Activated CD8-positive, alpha-beta T cell treated with anti-CD3 and anti-CD28 coated beads for 36 hours (primary cell): ENCODE measurements at places on chromosomes 11 and 22. TPM values are rescaled to one million over a fixed set of nuclear protein-coding genes. Genes with fewer than 3 reads are reported as not detected.

DNA sequence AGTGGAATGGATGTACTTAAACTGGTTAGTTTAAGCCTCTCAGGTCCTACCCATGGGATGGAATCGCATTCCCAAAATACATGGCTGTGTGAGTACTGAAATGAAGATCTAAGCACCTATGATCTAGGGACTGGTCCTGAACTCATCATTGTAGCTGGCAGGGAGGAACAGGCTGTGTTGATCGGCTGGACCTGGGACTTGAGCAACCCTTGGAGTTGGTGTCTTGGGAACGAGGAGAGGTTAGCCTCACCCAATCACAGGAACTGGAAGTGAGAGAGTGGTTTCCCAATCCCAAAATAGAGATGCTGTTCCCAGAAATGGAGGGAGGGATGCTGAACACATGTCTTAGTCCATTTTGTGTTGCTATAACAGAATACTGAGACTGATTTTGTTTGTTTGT, 16.4 kb upstream of the ASCC2 start:
- no peak overlapping the region for H3K4me3 ChIP-seq
- H3K4me1 ChIP-seq: no peaks in the 10 kb centered on the region
- no peak overlapping the region for H3K27ac ChIP-seq
- H3K36me3 ChIP-seq: no peaks in the 10 kb centered on the region
- peaks cover 2% of the 10 kb centered on the region for H3K27me3 ChIP-seq
- DNase-seq: no peak

- H3K27me3 ChIP-seq: peaks cover 7% of the 10 kb centered on the region
- H3K4me3 ChIP-seq: no peak overlapping the region
- no peaks in the 10 kb centered on the region for H3K4me1 ChIP-seq
- H3K36me3 ChIP-seq: no peaks in the 10 kb centered on the region
- no peak for DNase-seq
Observed at GRCh38 chr11:7154881-7155361, 66.1 kb downstream of the RBMXL2 start.

GRCh38 chr11:107565219-107565937, at the start of gene ALKBH8:
Gene ALKBH8, minus strand, starts transcription at chr11:107565735. Its CDS starts 4,842 bp downstream, at chr11:107560893.
- peak within 1 kb of the TSS; percentile 99 for H3K4me3 ChIP-seq
- DNase-seq: peak; percentile 91
- no peaks in the 10 kb centered on the region for H3K27me3 ChIP-seq
- H3K36me3 ChIP-seq: peaks cover 7% of the 10 kb centered on the region
- peaks cover 62% of the 10 kb centered on the region for H3K4me1 ChIP-seq

- no peak overlapping the region for H3K4me3 ChIP-seq
- H3K27me3 ChIP-seq: no peaks in the 10 kb centered on the region
- H3K27ac ChIP-seq: peak overlapping the region; percentile 60
- peaks cover 69% of the 10 kb centered on the region for H3K4me1 ChIP-seq
Observed at GRCh38 chr22:30190574-30190973, 56.0 kb downstream of the LIF start.

GRCh38 chr11:112797648-112798293, 163.4 kb upstream of the NCAM1 start:
- peaks cover 2% of the 10 kb centered on the region for H3K27me3 ChIP-seq
- no peak overlapping the region for H3K4me3 ChIP-seq
- H3K27ac ChIP-seq: no peak overlapping the region

The XBP1 gene
- 103 TPM for total RNA-seq

The OTOG gene
- not detected for total RNA-seq

DNA sequence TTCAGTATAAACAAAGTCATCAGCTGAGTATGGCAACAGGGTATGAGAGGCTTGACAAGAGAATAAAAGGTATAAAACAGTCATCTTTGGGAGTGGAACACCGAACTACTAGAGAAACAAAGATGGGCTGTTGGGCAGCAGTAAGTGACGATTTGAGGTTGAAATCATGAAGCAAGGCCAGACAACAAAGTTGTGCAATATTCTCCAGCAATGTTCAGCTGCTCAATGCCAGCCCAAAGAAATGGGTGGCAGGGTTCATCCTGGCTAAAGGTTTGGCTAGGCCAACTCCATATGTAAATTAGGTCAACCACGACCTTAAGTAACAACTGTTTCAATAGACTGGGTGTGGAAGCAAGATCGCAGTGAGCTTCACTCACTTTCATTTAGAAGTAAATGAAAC, 6.2 kb downstream of the APIP start:
- peaks cover 9% of the 10 kb centered on the region for H3K4me1 ChIP-seq
- peaks cover 16% of the 10 kb centered on the region for H3K36me3 ChIP-seq
- DNase-seq: no peak
- no peaks in the 10 kb centered on the region for H3K27me3 ChIP-seq
- H3K4me3 ChIP-seq: no peak overlapping the region
- H3K27ac ChIP-seq: no peak overlapping the region

The TENM4 gene
- not detected for total RNA-seq

- peak overlapping the region; percentile 89 for H3K27ac ChIP-seq
- no peak overlapping the region for H3K4me3 ChIP-seq
- H3K36me3 ChIP-seq: no peaks in the 10 kb centered on the region
- no peaks in the 10 kb centered on the region for H3K27me3 ChIP-seq
- H3K4me1 ChIP-seq: peaks cover 79% of the 10 kb centered on the region
Observed at GRCh38 chr11:111525456-111525855, 10.9 kb downstream of the HOATZ start.

GRCh38 chr11:67571443-67571842, 12.2 kb upstream of the GSTP1 start:
- H3K36me3 ChIP-seq: no peaks in the 10 kb centered on the region
- no peak for DNase-seq
- peaks cover 8% of the 10 kb centered on the region for H3K27me3 ChIP-seq
- H3K27ac ChIP-seq: no peak overlapping the region

DNA sequence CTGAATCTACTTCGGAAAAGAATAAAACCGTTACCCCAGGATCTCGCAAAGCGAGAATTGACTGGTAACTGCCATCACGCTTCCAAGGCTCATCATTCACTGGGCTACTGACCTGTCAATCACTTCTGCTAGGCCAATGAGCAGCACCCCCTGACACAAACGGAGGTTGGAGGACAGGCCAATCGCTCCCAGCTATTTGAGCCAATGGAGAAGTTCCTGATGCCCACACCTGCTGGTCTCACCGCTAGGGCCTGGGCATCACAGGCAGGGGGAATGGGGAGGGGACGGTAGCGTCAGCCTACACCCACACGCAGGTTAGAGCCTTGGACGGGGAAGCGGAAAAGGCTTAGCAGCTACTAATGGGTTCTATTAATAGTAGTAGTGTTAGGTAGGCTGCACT, 56.7 kb upstream of the CHST1 start:
- no peak overlapping the region for H3K4me3 ChIP-seq
- no peaks in the 10 kb centered on the region for H3K36me3 ChIP-seq

The SOX6 gene
- 0.36 TPM for total RNA-seq

The SERPIND1 gene
- total RNA-seq: not detected

DNA sequence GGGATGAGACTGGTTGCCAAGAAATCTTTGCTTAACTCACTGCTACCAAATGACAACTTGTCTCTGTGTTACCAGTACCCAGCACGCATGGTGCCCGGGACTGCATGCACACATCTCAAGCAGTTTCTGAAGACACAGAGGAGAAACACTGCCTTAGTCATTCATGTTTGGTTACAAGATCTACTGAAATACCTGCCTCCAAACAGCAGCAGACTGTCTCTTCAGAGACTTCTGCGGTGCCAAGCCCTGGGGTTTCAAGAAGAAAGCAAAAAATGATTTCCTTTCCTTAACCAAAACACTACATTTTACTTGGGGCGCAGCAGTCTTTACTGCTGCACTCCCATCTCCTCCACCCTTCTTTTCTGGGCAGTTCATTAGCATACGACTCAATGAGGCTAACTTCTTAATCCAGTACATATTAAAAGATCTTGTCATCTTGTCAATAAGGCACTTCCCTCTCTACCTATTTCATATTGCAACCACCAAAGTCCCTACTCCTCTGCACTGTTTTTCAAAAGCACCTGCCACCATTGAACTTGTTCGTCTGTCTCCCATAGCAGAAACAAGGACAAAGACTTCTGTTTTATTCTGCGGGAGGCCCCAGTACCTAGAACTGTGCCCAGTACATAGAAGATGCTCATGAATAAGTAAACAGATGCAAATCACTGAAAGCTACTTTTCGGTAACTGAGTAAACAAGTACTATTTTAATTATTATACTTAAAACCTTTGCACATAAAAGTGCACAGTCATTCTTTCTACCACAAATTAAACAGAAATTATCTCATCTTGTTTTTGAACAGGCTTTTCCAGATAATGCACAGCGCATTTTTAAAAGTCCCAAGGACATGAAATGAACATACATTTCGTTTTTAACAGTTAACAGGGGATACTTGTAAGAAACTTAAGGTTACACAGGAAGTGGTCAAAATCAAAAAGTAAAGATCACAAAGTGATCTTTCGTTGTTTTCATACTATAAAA, 4.0 kb downstream of the NAP1L4 start:
- DNase-seq: peak; percentile 63
- no peaks in the 10 kb centered on the region for H3K27me3 ChIP-seq
- H3K4me3 ChIP-seq: peak overlapping the region; percentile 92
- H3K36me3 ChIP-seq: peaks cover 59% of the 10 kb centered on the region

- H3K4me1 ChIP-seq: no peaks in the 10 kb centered on the region
- no peak overlapping the region for H3K27ac ChIP-seq
- DNase-seq: no peak
- H3K27me3 ChIP-seq: no peaks in the 10 kb centered on the region
- no peak overlapping the region for H3K4me3 ChIP-seq
- peaks cover 34% of the 10 kb centered on the region for H3K36me3 ChIP-seq
Observed at GRCh38 chr11:9448576-9449352, 12.0 kb upstream of the ZNF143 start.

DNA sequence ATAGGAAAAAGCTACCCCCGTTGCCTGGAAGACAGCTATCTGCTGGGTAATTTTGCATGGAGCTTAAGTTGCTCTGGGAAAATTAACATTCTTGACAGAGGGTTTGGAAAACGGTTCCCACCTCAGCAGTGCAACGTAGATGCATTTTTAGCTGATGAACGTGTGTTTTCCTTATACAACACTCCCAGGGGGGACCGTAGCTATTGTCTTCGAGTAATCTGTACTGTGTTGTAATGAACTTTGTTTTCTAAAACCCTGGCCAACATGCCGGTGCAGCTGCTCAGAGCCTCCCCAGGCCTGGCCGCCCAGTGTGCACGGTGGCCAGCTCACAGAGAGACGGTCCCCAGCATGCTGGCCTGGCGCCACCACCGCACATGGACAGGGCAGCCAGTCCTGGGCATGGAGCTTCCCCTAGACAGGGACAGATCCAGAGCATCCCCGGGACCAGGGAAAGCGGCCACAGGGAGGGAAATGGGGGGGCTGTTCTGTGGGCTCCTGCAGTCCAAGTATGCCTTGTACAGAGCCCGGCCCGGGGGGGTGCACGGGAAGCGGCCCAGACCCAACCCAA, 2.2 kb downstream of the TNNT3 start:
- peaks cover 4% of the 10 kb centered on the region for H3K4me1 ChIP-seq
- H3K27me3 ChIP-seq: no peaks in the 10 kb centered on the region
- no peak overlapping the region for H3K27ac ChIP-seq
- no peak overlapping the region for H3K4me3 ChIP-seq
- no peak for DNase-seq
- no peaks in the 10 kb centered on the region for H3K36me3 ChIP-seq

DNA sequence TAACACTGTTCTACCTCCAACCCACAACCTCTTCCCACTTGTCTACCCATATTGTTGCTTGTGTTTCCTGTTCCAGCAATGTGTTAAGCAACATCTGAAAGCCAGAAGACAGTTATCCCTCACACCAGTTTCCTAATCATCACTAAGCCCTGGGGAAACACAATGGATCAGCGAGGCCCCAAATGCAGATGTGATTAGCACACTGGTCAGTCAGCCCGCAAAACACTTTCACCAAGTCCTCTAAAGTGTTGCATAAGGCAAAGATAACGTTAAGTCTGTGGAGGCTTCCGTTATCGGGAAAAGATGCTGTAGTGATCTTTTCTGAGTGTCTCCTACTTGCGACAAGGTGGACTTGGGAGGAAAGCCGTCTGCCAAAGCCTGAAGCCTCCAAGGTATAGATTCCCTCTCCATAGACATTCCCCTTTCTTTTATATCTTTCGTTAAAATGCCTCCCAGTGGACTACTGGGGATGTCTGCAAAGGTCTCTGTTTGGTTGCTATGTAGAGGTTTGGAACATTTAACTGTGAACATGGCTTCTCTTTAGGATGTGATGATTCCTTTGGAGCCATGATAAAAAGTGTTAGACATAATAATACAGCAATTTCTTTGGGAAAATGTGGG, at the start of gene MS4A3:
Gene MS4A3 (plus strand): TSS at position 317 of the 621 bp plus-strand sequence. CDS start 4,496 bp downstream, outside the sequence.
- H3K27ac ChIP-seq: no peak within 1 kb of the TSS
- H3K36me3 ChIP-seq: no peaks in the 10 kb centered on the region
- no peak for DNase-seq
- no peaks in the 10 kb centered on the region for H3K4me1 ChIP-seq

- no peaks in the 10 kb centered on the region for H3K36me3 ChIP-seq
- H3K4me3 ChIP-seq: no peak overlapping the region
- H3K27me3 ChIP-seq: no peaks in the 10 kb centered on the region
Observed at GRCh38 chr11:101553891-101554292, 29.9 kb downstream of the TRPC6 start.

GRCh38 chr11:66126808-66127555, 56.9 kb downstream of the PACS1 start:
- DNase-seq: peak; percentile 81
- H3K27ac ChIP-seq: peak overlapping the region; percentile 96
- H3K4me3 ChIP-seq: peak overlapping the region; percentile 72

GRCh38 chr11:29005401-29005980, 897.3 kb downstream of the METTL15 start:
- no peaks in the 10 kb centered on the region for H3K36me3 ChIP-seq
- no peak overlapping the region for H3K4me3 ChIP-seq
- no peaks in the 10 kb centered on the region for H3K27me3 ChIP-seq
- no peak for DNase-seq

- H3K27me3 ChIP-seq: peaks cover 3% of the 10 kb centered on the region
- H3K4me3 ChIP-seq: no peak overlapping the region
- no peaks in the 10 kb centered on the region for H3K36me3 ChIP-seq
- DNase-seq: no peak
Observed at GRCh38 chr22:45389546-45389945, 23.9 kb downstream of the SMC1B start.

- H3K4me3 ChIP-seq: no peak overlapping the region
- no peak for DNase-seq
- H3K36me3 ChIP-seq: no peaks in the 10 kb centered on the region
- no peak overlapping the region for H3K27ac ChIP-seq
- H3K27me3 ChIP-seq: peaks cover 4% of the 10 kb centered on the region
- no peaks in the 10 kb centered on the region for H3K4me1 ChIP-seq
Observed at GRCh38 chr22:34159491-34159890, 239.2 kb upstream of the LARGE1 start.

The WBP2NL gene
- 0.43 TPM for total RNA-seq

DNA sequence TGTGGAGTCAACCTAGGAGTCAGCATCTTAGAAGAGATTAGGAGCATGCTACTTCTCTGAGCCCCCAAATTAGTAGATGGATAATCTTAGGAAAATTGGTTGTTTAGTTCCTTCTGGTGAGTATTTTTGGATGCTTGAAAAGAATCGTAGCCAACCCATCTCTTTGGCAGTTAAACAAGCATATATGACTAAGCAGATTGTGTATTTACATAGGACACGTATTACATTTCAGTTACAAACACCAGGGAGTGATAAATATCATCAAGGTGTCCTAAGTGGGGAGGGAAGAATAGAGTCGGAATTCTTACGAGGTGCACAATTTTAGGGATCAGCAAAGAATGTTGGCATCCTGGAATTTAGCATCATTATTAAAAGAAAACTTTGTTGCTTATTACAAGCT, 13.5 kb downstream of the PLET1 start:
- no peak overlapping the region for H3K4me3 ChIP-seq
- H3K27ac ChIP-seq: no peak overlapping the region
- H3K36me3 ChIP-seq: peaks cover 16% of the 10 kb centered on the region
- no peak for DNase-seq
- no peaks in the 10 kb centered on the region for H3K27me3 ChIP-seq
